ENCODE measurements at places on chromosomes 16 and 17. TPM values are rescaled to one million over a fixed set of nuclear protein-coding genes. Genes with fewer than 3 reads are reported as not detected.

Gene TPPP3
- 0.39 TPM for total RNA-seq

Gene KCNG4
- total RNA-seq: not detected

Gene KRT33B
- total RNA-seq: not detected

Gene CORO1A
- 0.95 TPM for total RNA-seq

Gene PPY
- total RNA-seq: not detected

Gene PHKG2
- 40.8 TPM for total RNA-seq

Gene TBC1D3D
- total RNA-seq: 0.86 TPM

Gene CCL8
- total RNA-seq: not detected

Gene TMC7
- total RNA-seq: 4.0 TPM

Gene CBFA2T3
- 0.35 TPM for total RNA-seq

Gene NPIPB9
- total RNA-seq: 0.45 TPM

Gene CFAP119
- 4.5 TPM for total RNA-seq

Gene SLC6A2
- not detected for total RNA-seq

Gene CD300E
- not detected for total RNA-seq

Gene DNAH9
- total RNA-seq: not detected

Gene FOXN1
- total RNA-seq: 0.48 TPM

Gene NPIPA2
- 4.1 TPM for total RNA-seq

Gene CRHR1
- total RNA-seq: not detected

Gene HOXB6
- 1.8 TPM for total RNA-seq
